Pancreas (tissue), 10 donors: ENCODE measurements at places on chromosomes 16 and 17. TPM values are rescaled to one million over a fixed set of nuclear protein-coding genes. Genes with fewer than 3 reads are reported as not detected.

The C17orf50 gene
- polyA plus RNA-seq, result 0.12 TPM

The TEKT1 gene
- polyA plus RNA-seq, result not detected

The GDPD3 gene
- 3.6 TPM for polyA plus RNA-seq

The CMTM1 gene
- polyA plus RNA-seq, result 0.46 TPM

The GNGT2 gene
- 1.6 TPM for polyA plus RNA-seq

The CEP295NL gene
- polyA plus RNA-seq, result 4.1 TPM

The CDK5R1 gene
- 5.1 TPM for polyA plus RNA-seq

The OTOP2 gene
- not detected for polyA plus RNA-seq

The TMC7 gene
- polyA plus RNA-seq, result 0.42 TPM

The PDPK1 gene
- 27.3 TPM for polyA plus RNA-seq

The TAOK1 gene
- polyA plus RNA-seq, result 5.4 TPM

The SLC9A5 gene
- 1.3 TPM for polyA plus RNA-seq

The FBXO47 gene
- not detected for polyA plus RNA-seq

The GRB7 gene
- polyA plus RNA-seq, result 50.4 TPM

The CA7 gene
- not detected for polyA plus RNA-seq

The WDR59 gene
- polyA plus RNA-seq, result 62.3 TPM

The SCPEP1 gene
- 35.8 TPM for polyA plus RNA-seq

The AP2B1 gene
- polyA plus RNA-seq, result 26.6 TPM

The WWP2 gene
- 35.5 TPM for polyA plus RNA-seq

The RNF43 gene
- polyA plus RNA-seq, result 6.2 TPM

The CDH5 gene
- 10.1 TPM for polyA plus RNA-seq

The SGCA gene
- 1.7 TPM for polyA plus RNA-seq
